Peyer's patch (tissue), 4 donors: ENCODE measurements at places on chromosomes 12 and 14.

DNA sequence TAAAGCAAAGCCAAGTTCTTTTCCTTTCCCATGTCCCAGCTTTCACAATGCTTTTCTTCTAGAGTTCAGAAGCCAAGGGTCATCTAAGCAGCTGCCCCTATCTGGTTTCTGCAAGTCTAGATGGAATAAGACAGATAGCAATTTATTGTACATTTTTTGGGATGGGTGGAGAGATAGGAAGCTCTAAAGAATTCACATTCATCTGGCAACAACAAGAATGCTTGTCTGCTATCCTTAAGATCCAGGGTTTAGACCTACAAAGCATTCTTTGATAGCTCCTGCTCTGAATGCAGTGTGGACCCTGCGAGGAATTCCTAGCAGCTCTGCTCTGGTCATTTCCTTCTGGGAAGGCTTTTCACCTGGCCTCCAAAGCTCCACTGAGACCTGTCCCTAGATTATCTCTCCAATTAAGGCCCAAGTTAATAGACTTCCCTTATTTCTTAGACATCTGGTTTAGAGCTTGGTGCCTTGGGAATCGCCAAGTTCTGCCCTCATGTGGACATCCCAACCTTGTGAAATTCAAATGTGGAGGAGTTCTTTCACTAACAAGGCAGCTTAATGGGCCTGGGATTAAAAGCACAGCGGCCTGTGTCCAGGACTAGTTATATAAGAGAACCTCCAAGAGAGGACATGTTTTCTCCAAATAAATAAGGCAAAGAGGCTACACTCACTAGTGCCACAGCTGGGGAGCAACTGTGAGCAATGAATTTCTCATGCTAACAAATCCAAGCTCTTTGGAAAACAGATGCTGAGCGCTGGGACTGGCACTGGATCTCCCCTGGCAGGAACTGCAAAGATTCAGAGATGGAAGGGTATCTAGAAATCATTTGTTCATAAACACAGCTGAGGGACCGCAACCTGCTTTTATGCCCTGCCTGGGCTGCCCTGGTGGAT is 384.5 kb upstream of the DDHD1 start:
- H3K4me1 ChIP-seq, result no peaks in the 10 kb centered on the region
- H3K4me3 ChIP-seq, result no peak overlapping the region
- no peak overlapping the region for H3K27ac ChIP-seq
- DNase-seq, result no peak
- no peaks in the 10 kb centered on the region for H3K27me3 ChIP-seq

DNA sequence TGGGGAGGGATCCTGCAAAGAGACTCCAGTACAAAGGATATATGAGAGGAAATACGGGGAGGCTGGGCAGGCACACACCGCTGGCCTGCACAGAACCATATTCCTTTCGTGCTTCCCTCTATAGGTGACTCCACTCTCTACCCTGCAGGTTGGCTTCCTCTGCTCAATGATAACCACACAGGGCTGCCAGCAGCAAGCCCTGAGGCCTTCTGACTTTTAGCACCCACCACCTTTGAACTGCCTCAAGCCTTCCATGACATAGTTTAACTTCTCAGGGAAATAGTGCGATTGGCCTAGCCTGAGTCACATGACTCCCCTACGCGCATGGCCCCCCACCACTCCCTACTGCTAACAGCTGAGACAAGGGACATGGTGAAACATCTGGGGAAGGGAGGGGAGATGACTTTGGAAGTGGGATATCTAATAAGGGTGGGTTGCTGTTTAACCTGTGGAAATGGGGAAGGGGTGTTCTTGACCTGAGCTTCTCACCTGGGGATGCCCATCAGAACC is 3.0 kb upstream of the FOXN3 start:
- no peaks in the 10 kb centered on the region for H3K36me3 ChIP-seq
- H3K4me1 ChIP-seq, result peaks cover 39% of the 10 kb centered on the region
- H3K27me3 ChIP-seq, result no peaks in the 10 kb centered on the region

- no peaks in the 10 kb centered on the region for H3K4me1 ChIP-seq
- no peaks in the 10 kb centered on the region for H3K36me3 ChIP-seq
- H3K4me3 ChIP-seq, result no peak overlapping the region
- no peak for DNase-seq
Measured at GRCh38 chr12:27176765-27177164, 67.3 kb upstream of the STK38L start.

GRCh38 chr12:105696-106095 is 39.1 kb downstream of the IQSEC3 start:
- H3K4me1 ChIP-seq, result peaks cover 6% of the 10 kb centered on the region
- no peak for DNase-seq
- no peaks in the 10 kb centered on the region for H3K36me3 ChIP-seq
- no peak overlapping the region for H3K27ac ChIP-seq
- peaks cover 7% of the 10 kb centered on the region for H3K27me3 ChIP-seq

GRCh38 chr14:93207468-93208308 is 632 bp downstream of the UBR7 start:
- H3K4me1 ChIP-seq, result peaks cover 28% of the 10 kb centered on the region
- H3K27me3 ChIP-seq, result no peaks in the 10 kb centered on the region

GRCh38 chr12:68327896-68328295 is 4.3 kb downstream of the MDM1 start:
- H3K27me3 ChIP-seq, result no peaks in the 10 kb centered on the region
- no peaks in the 10 kb centered on the region for H3K4me1 ChIP-seq
- no peak overlapping the region for H3K27ac ChIP-seq
- DNase-seq, result no peak
- H3K4me3 ChIP-seq, result no peak overlapping the region
